Adrenal gland (tissue), 19 donors: ENCODE measurements at places on chromosomes 4 and X. TPM values are rescaled to one million over a fixed set of nuclear protein-coding genes. Genes with fewer than 3 reads are reported as not detected.

DNA sequence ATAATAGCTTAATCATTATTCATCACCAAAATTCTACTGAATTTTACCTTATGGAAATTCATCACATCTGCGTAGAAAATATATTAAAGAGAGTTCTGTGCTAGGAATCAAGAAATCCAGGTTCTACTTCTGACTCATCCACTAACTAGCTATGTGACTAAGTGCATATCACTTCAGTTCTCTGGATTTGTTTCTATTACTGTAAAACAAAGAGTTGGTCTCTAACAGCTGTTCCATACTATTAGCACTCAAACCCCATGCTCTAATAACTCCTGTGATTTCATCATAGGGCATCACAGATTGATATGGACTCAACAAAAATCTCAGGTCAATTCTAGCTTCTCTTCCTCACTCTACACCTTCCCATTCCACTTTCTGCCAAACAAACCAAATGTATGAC is 572.0 kb downstream of the INPP4B start:
- H3K27me3 ChIP-seq: no peaks in the 10 kb centered on the region
- DNase-seq: no peak
- H3K4me3 ChIP-seq: no peak overlapping the region

ATP1B4 gene
- not detected for polyA plus RNA-seq

- H3K4me1 ChIP-seq: no peaks in the 10 kb centered on the region
- H3K27me3 ChIP-seq: no peaks in the 10 kb centered on the region
- no peak for DNase-seq
Observed at GRCh38 chr4:15912236-15912635, 26.3 kb downstream of the FGFBP1 start.

GRCh38 chr4:171849686-171850222 is 36.5 kb downstream of the GALNTL6 start:
- no peak for DNase-seq
- H3K27ac ChIP-seq: no peak overlapping the region
- H3K4me3 ChIP-seq: no peak overlapping the region
- H3K4me1 ChIP-seq: no peaks in the 10 kb centered on the region
- H3K36me3 ChIP-seq: no peaks in the 10 kb centered on the region

GRCh38 chrX:47166126-47166525 is 21.1 kb downstream of the RBM10 start:
- H3K27ac ChIP-seq: no peak overlapping the region
- no peak for DNase-seq
- H3K4me1 ChIP-seq: no peaks in the 10 kb centered on the region

RNF212 gene
- polyA plus RNA-seq: 5.7 TPM

- DNase-seq: no peak
- H3K27ac ChIP-seq: no peak overlapping the region
- H3K36me3 ChIP-seq: no peaks in the 10 kb centered on the region
- H3K4me1 ChIP-seq: peaks cover 9% of the 10 kb centered on the region
Observed at GRCh38 chr4:37882665-37883296, 8.1 kb upstream of the TBC1D1 start.

IL2 gene
- not detected for polyA plus RNA-seq
